ENCODE measurements at places on chromosomes 3 and 15. TPM values are rescaled to one million over a fixed set of nuclear protein-coding genes. Genes with fewer than 3 reads are reported as not detected.

ZNF385D gene
- not detected for total RNA-seq

CHCHD4 gene
- 27.6 TPM for total RNA-seq

GNAT1 gene
- total RNA-seq, result 0.23 TPM

XCR1 gene
- not detected for total RNA-seq

TTC23 gene
- 4.3 TPM for total RNA-seq

MELTF gene
- total RNA-seq, result 3.5 TPM

IL17RC gene
- 0.22 TPM for total RNA-seq

BFSP2 gene
- total RNA-seq, result 1.1 TPM

UBA7 gene
- total RNA-seq, result 69.9 TPM

GOLGA6A gene
- total RNA-seq, result not detected

GJD2 gene
- not detected for total RNA-seq

FGF7 gene
- total RNA-seq, result not detected

GATM gene
- 6.5 TPM for total RNA-seq

CCDC80 gene
- not detected for total RNA-seq

SNTN gene
- total RNA-seq, result not detected

PRSS50 gene
- not detected for total RNA-seq

TERC gene
- 29.0 TPM for total RNA-seq

COLQ gene
- total RNA-seq, result 2.9 TPM

IGSF10 gene
- total RNA-seq, result not detected

GREM1 gene
- total RNA-seq, result not detected

TP63 gene
- 0.23 TPM for total RNA-seq

EXD1 gene
- total RNA-seq, result not detected

CLDN18 gene
- total RNA-seq, result not detected

FAM81A gene
- total RNA-seq, result 1.2 TPM

HDDC3 gene
- total RNA-seq, result 35.6 TPM

EEFSEC gene
- 19.2 TPM for total RNA-seq

COL6A5 gene
- not detected for total RNA-seq

FHIT gene
- total RNA-seq, result 7.6 TPM

OR5K4 gene
- total RNA-seq, result not detected

CYP8B1 gene
- total RNA-seq, result not detected

GOLGA6B gene
- not detected for total RNA-seq

TRIM42 gene
- total RNA-seq, result not detected

PRR20G gene
- total RNA-seq, result not detected

CCR9 gene
- 0.20 TPM for total RNA-seq

LTF gene
- not detected for total RNA-seq

CNTN6 gene
- not detected for total RNA-seq

NEK10 gene
- 0.58 TPM for total RNA-seq

NBEAL2 gene
- 58.9 TPM for total RNA-seq
